Body of pancreas (tissue), 4 donors: ENCODE measurements at places on chromosomes 4 and X.

GRCh38 chrX:10326578-10326977 lies 169.8 kb downstream of the CLCN4 start:
- DNase-seq, result no peak

DNA sequence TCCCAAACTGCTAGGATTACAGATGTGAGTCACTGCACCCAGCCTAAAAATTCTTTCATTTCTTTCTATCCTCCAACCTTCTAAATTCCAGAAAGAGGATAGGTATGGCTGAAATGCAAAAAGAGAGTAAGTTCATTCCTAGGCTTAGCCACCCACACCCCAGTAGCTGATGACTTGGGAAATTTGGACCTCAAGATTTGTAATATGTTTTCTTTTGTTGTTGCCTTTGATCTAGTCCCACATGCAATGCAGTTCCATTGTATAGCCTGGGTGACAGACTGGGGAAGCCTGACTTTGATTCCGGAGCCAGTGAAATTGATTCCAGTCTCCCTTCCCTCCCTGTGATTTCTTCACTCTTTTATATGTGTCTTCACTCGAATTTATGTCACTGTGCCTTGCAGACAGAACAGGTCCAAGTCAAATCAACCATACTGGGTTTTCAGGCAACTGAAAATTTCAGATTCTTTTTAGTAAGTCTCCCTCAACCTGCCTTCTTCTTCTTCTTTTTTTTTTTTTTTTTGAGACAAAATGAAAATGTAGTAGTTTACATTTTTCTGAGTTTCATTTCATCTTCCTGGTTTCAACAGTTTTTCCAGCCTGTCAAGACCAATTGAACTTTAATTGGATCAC lies 176.2 kb upstream of the RBPJ start:
- no peak for DNase-seq

DNA sequence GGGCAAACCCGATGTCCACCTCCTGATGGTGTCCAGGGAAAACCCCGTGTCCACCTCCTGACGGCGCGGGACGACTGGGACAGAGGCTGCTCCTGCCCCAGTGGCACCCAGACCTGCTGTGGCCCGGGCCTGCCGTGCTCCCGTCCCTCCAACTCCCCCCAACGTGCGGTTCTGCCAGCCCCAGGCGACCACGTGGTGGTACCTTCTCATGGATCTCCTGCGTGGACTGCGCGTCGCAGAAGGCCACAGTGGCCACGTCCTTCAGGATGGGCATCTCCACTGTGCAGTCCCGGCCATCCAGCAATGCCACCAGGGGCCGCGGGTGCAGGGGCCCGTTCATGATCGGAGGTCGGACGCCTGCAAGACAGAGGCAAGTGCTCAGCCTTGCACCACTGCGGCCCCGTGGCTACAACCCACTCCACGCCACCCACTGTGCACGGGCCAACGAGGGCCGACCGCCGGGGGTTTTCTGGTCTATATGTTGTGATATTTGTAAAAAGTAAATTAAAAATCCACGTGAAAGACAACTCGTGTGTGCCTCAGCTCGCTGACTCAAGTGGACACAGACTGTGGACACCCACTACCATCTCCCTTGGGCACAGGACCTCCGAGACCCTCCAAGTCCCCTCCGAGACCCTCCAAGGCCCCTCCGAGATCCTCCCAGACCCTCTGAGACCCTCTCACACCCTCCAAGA lies 10.8 kb downstream of the CTBP1 start:
- DNase-seq, result peak; percentile 15

- peak; percentile 74 for DNase-seq
Observed at GRCh38 chr4:10013722-10014121, 7.6 kb downstream of the SLC2A9 start.

DNA sequence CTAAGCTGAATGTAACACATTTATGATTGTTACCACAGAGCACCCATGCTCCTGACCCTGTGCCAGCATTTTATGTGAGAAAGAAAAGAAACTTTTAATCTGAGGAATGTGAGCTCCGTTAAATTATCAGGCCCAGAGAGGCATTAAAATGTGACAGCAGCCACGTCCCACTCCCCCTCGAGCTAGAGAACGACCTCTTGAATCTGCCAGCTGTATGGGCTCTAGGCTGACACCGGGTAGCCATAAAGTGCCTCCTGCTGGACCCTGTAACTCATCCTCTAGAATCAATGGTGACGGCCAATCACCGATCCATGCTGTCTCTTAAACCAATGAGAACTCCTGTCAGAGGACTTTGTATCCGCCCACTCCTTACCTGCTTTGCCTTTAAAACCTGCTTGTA lies 110.2 kb upstream of the ADRA2C start:
- DNase-seq, result no peak

GRCh38 chr4:102525097-102525496 lies 23.9 kb downstream of the NFKB1 start:
- no peak for DNase-seq

GRCh38 chr4:96558466-96558865 lies 718.6 kb downstream of the PDHA2 start:
- no peak for DNase-seq

- no peak for DNase-seq
Observed at GRCh38 chr4:174211622-174212044, 71.8 kb downstream of the FBXO8 start.

GRCh38 chr4:16785793-16786527 lies 112.5 kb downstream of the LDB2 start:
- no peak for DNase-seq

- no peak for DNase-seq
Observed at GRCh38 chrX:95662200-95662599, 1022.4 kb upstream of the DIAPH2 start.

- DNase-seq, result no peak
Observed at GRCh38 chr4:53916431-53916889, 147.9 kb downstream of the CHIC2 start.

- no peak for DNase-seq
Observed at GRCh38 chrX:13836575-13836974, 19.7 kb upstream of the GPM6B start.

- no peak for DNase-seq
Observed at GRCh38 chr4:74608151-74608949, 163.4 kb downstream of the AREG start.

DNA sequence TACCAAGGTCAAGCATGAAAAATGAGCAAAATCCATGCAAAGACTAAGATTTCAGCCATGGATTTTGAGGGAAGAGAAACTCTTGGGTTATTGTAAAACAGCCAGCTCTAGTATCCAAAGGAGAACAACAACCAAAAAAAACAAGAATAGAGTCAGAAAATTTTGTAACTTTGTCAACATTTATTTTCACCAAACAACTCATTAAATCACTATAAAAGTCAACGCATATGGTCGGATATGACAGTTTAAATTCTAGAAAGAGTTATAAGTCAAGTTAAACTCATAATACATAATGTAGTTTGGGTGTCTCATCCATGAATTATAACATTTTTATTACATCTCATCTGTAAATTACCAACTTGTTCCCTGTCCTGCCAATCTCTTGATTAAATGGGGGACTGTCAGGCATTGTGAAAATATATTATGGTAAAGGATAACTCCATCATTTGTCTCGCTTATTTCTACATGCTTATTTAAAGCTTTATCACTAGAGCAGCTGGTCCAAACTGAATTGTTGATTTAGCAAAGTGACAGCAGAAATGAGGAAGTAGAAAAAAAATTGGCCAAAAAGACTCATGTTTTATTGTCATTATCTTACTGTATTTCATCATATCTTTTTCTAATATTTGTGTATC lies 224.8 kb upstream of the NOCT start:
- no peak for DNase-seq

- no peak for DNase-seq
Observed at GRCh38 chr4:185002784-185003183, 15.5 kb upstream of the HELT start.

GRCh38 chr4:24795666-24796381 lies 451 bp downstream of the SOD3 start:
- DNase-seq, result no peak

DNA sequence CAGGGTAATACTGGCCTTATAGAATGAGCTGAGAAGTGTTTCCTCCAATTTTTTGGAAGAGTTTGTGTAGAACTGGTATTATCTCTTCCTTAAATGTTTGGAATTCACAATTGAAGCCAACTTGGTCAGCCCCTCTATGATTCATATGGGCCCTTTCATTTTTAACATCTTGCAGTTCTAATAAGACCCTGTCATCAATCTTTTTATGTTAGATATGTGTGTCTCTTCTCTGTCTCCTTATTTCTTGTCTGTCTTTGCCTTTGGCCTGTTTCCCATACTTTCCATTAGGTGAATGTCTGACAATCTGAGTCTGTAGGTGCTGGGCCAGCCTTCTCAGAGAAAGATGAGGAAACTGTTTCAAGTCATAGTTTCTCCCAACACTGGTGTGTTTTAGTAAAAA lies 88.7 kb downstream of the SLC16A2 start:
- DNase-seq, result no peak
